ENCODE measurements at places on chromosomes 1 and 21.

GRCh38 chr1:225870911-225871310, 11.3 kb downstream of the TMEM63A start:
- DNase-seq: no peak

DNA sequence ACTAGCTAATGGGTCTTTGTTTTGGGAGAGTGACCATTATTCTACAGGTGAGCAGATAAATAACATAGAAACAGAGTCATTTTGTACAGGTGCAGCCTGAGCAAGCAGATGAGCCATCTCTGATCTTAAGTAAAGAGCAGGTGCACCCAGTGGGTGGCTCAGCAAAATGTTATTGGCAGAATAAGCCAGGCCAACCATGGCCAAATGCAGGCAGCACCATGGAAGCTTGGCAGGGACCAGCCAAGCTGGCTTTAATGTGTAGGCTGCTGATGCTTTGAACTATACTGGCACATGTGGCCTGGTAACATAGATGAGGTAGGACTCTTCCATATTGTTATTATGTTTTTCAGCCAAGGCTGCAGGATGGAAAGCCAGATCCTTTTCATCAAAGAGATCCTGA, 553.3 kb upstream of the ZRANB2 start:
- no peak for DNase-seq

DNA sequence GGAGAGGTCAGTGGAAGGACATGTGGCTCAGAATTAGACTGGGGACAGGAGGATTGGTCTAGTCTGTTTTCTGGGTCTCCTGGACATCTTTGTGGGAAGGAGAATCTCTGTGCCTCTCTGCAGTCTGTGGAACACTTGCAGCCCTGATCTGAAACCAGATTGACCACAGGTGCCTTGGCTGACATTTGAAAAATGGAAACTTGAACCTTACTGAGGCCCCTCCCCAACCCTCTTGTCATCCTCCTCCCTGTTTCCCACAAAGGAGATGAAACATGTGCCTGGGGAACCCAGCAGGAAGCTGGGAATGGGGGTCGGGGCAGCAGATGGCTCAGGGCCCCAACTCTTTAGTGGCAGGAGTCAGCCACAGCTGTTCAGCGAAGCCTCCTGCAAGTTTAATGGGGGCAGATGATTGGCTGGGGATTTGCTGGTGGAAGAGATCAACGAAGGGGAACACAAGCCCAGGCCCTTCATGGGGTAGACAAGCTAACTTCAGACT, 18.1 kb downstream of the VASH2 start:
- no peak for DNase-seq

DNA sequence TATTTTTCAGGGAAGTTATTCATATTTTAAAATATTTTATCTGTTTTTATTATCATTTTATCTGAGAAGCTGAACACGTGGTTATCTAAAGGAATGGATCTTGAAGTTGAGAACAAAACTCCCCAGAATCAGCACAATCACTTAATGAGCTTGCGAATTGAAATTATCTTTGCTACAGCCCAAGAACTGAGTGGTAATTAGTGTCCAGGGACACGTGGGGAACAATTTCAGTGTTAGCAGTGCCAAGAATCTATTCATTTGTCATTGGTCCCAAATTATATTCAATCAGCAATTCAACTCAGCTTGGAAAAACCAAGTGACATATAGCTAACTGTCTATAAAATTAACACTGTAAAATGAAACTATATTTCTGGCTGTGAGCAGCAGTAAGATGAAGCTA, 197.6 kb upstream of the UBE2U start:
- no peak for DNase-seq

DNA sequence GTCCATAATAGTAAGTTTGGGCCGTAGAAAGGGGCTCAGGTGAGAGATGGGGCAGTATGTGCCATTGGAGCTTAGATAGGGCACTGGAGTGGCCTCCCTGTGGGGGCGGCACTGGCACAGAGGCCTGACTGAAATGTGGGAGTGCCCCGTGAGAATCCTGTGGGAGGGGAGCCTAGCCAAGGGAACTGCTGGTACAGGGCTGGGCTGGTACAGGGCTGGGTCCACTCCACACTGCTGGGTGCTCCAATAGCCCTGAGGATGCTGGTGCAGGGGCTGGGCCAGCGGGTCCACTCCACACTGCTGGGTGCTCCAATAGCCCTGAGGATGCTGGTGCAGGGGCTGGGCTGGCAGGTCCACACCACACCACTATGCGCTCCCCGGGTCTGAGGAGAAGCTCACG, 44.8 kb upstream of the PWP2 start:
- DNase-seq: no peak

GRCh38 chr1:182193908-182194550, 132.5 kb upstream of the ZNF648 start:
- no peak for DNase-seq

GRCh38 chr1:116667575-116668105, at the start of gene IGSF3:
TSS of gene IGSF3 (minus strand) at chr1:116667733. CDS start at chr1:116666326, 1,407 bp downstream.
- peak; percentile 69 for DNase-seq

GRCh38 chr1:174572771-174573170, 125.0 kb downstream of the GPR52 start:
- DNase-seq: no peak

- no peak for DNase-seq
Measured at GRCh38 chr1:20668581-20668980, 7.4 kb upstream of the DDOST start.

- no peak for DNase-seq
Measured at GRCh38 chr1:232477728-232478127, 152.2 kb downstream of the SIPA1L2 start.

DNA sequence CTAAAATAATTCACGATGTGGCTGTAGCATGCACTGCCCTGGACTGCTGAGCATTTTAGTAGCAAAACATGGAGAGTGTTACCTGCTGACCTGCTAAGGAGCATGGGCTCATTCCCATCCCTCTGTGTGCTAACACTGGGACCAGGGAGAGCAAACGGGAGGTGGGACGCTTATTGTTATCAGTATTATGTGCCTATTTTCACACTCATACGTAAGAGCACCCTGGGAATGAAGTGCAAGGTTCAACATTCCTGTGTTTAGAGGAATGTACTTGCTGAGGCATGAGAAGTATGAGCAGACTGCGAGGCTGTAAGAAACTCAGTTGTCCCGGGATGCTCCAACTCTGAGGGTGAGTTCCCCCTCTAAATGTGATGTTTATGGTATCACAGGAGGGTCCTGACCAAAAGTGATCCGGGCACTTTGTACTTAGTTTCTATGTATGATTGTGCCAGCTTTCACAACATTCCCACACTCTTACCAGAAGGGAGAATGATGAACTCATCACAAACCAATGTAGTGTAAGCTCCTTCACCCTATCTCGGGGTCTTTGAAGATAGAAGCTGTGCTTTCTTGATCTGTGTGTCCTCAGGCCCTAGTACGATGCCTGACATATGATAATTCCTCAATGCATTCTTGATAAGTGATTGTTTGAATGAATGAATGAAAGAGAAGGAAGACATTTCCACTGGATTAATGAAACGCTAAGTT, 164.8 kb downstream of the KCNJ6 start:
- DNase-seq: no peak

- DNase-seq: no peak
Measured at GRCh38 chr1:178356299-178356698, 140.5 kb downstream of the CLEC20A start.

Data from stimulated activated CD4-positive, alpha-beta T cell treated with anti-CD3 and anti-CD28 coated beads, TNF-alpha, amount 100 ng/mL, for 24 hours (primary cell).